ENCODE measurements at places on chromosomes 2 and 18.

- DNase-seq = no peak
These were observed 295.8 kb upstream of the ZNF804A start for GRCh38 chr2:184302506-184302905.

GRCh38 chr18:808502-808901 is 3.5 kb downstream of the YES1 start:
- DNase-seq = no peak

- DNase-seq = no peak
These were observed 99.0 kb upstream of the COPS8 start for GRCh38 chr2:236986524-236987330.

DNA sequence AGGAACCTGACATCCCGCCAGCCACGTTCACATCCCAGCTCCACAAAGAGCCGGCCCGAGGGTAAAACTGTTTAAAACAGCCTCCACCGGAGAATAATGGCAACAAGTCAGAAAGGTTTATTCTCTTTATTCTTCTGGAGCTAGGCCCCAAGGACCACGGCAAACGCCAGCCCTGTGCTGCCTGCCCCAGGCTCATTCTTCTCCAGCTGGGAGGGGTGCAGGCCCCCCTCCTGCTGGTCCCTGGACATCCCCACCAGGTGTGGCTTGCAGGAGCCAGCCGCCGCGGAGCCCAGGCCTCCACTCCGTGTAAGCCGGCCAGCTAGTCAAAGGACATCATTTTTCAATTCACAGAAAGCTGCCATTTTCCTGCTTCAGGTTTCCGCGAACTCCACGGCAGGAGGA is 65.8 kb upstream of the SALL3 start:
- peak; percentile 22 for DNase-seq

GRCh38 chr2:40394031-40394430 is 57.9 kb downstream of the SLC8A1 start:
- no peak for DNase-seq

DNA sequence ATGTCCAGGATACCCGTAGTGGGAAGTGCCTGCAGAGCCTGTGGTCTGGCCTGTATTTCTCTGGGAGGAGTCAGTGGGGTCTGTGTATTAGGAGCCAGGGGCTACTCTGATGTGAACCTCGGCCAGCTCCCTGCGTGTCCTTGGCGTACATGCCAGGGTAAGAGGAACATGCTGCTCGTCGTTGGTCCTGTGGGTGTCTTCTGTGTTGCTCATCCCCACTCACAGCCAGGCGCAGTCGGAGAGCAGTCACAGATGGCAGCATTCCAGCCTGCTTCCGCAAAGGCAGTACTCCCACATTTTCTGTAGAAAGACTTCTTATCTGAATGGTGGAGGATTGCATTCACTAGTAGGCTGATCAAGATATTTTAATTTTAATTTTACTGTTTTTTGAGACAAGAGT is 84.9 kb downstream of the DGKD start:
- DNase-seq = no peak

DNA sequence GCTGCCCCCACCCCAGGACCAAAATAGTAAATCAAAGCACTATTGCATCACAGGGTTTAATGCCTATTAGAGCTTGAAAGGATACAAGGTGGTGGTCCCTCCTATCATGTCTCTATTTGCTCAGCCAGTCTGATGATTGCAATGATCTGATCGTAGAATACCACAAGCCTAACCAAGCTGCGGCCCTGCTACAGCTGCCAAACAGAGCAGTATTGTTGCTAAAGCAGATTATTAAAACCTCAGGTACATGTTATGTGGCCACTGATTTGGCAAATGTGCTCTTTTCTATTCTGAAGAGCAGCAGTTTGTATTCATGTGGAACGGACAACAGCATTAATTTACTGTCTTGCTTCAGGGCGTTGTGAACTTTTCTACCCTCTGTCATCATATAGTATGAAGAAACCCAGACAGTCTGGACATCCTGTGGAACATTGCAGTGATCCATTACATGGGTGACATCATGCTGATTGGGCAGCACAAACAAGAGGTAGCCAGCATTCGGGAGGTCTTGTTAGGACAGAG is 8.4 kb upstream of the VAPA start:
- no peak for DNase-seq

DNA sequence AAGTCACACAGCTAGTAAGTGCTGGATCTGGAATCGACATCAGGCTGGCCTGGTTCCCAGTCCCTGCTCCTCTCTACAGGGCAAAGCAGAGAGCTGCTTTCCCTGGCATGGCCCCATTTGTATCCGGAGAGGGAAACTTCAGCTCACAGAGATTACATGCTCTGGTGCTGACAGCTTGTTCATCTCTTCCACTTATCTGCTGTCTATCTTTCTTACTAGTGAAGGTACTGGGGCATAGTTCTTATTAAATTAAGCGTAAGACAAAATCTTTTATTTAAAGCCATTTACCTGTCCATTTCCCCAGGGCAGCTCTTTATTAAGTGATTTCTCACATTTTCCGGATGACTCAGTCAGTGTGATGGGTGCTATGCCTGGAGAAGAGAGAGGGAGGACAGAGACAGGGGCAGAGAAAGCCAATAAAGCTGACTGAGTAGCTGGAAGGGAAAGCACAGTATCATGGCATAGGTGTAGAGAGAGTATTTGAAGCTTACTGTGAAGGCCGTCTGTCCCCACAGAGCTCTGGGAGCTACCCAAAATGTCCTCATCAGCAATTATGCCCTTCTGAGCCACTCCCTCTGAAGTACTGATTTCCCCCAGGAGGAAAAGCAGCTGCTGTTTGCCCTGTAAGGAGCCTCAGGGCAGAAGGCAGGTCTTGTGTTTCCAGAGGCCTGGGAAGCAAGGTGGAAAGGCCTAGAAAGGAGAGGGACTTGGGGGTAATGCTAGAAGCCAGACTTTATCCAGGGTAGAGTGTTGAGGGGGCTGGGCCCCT is 44.1 kb upstream of the EPAS1 start:
- no peak for DNase-seq

DNA sequence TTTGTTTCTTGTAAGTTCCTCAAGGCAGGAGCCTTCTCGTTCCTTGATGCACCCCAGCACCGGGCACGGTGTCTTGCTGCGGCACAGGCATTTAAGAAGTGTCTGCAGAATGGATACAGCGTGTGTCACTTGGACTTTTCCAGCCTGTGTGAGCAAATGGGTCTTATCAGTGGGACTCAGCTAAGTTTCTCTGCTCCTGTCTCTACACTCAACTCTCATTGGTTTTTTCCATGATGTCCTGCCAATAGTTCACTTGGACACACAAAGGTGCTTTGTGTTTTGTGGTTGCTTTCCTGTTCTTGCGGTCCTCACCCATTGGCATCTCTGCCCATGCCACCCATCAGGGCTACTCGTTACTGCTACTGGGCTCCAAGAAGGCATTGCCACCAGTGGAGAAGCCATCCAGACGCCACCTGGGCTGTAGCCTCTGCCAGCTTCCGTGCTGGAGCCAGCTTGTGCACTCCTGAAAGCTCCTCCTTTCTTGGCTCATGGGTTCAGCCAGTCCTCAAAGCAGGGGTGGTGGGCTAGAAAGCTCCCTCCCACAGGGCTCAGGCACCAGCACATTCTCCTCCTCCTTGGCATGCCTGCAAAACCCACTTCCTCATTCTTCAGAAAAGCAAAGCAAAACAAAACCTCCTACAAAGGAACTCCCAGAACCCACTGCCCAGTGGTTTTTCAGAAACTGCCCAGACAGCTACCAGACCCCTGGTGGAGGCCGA is 41.4 kb downstream of the IL1R2 start:
- no peak for DNase-seq

Measured in sciatic nerve (tissue), 2 donors.